ENCODE measurements at places on chromosomes 3 and 15.

GRCh38 chr15:74041777-74042435, 40.4 kb downstream of the GOLGA6A start:
- DNase-seq = no peak

GRCh38 chr15:80563372-80563997, 131.6 kb upstream of the ABHD17C start:
- no peak for DNase-seq

- peak; percentile 12 for DNase-seq
Measured at GRCh38 chr15:57259568-57260040, 116.7 kb upstream of the CGNL1 start.

DNA sequence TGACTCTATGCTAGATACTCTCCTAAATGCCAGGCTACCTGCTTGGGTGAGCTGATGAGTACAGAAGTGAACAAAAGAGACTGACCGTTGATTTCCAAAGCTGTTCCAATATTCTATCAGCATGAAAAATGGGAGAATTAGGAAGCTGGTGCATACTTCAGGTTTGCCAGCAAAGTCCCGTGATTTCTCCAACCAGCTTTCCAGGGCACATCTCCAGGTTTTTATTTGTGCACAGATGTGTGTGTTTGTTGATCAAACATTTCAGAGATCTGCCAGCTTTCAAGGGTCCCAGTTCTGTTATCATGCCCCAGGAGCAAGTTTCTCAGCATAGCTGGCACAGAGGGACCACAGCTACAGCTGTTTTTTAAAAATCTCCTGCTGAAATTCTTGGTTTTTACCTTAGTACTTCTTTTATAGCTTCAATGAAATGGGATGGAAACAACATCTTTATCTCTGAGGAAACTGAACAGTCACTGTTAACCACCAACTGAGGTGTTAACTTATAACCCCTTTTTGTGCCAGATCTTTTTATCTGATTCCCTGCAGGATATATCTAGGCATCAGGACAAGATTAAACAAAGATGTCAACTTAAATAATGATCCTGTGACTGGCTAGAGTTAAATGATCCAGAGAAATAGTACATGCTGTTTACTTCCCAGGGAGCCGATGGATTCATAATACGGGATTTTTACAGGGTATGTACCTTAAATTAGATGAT, 380.8 kb downstream of the GRM7 start:
- no peak for DNase-seq

GRCh38 chr3:127493924-127494646, 96.4 kb downstream of the TPRA1 start:
- DNase-seq = no peak

- no peak for DNase-seq
Measured at GRCh38 chr15:86919581-86919980, 839.9 kb downstream of the AGBL1 start.

DNA sequence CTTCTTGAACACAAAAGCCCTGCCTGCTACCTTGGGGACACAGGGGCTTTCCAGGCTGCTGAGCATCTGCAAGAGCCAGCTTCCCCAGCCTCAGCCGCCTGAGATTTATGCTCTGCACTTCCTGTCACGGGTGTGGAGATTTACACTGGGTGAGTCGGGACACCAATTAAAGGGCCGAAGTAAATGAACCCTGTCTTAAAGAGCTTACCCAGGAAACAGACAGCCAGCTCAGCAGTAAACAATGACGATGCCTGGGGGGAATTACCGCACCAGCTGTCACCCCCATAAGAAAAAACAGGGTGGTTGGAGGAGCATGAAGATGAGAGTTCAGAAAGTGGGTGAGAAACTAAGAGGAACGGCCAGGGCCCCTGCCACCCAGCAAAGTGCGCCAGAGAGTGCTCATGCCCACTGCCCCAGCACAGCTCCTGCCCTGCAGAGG, 37.5 kb upstream of the IQSEC1 start:
- no peak for DNase-seq

GRCh38 chr3:123159926-123160635, 41.7 kb upstream of the SEC22A start:
- DNase-seq = peak; percentile 39

- peak; percentile 12 for DNase-seq
Measured at GRCh38 chr3:114508208-114508607, 214.4 kb downstream of the TIGIT start.

GRCh38 chr15:70251246-70251990, 153.7 kb upstream of the TLE3 start:
- DNase-seq = no peak

GRCh38 chr15:90016721-90017120, 15.6 kb downstream of the ZNF710 start:
- no peak for DNase-seq

GRCh38 chr3:105584003-105584790, 217.5 kb downstream of the ALCAM start:
- no peak for DNase-seq

DNA sequence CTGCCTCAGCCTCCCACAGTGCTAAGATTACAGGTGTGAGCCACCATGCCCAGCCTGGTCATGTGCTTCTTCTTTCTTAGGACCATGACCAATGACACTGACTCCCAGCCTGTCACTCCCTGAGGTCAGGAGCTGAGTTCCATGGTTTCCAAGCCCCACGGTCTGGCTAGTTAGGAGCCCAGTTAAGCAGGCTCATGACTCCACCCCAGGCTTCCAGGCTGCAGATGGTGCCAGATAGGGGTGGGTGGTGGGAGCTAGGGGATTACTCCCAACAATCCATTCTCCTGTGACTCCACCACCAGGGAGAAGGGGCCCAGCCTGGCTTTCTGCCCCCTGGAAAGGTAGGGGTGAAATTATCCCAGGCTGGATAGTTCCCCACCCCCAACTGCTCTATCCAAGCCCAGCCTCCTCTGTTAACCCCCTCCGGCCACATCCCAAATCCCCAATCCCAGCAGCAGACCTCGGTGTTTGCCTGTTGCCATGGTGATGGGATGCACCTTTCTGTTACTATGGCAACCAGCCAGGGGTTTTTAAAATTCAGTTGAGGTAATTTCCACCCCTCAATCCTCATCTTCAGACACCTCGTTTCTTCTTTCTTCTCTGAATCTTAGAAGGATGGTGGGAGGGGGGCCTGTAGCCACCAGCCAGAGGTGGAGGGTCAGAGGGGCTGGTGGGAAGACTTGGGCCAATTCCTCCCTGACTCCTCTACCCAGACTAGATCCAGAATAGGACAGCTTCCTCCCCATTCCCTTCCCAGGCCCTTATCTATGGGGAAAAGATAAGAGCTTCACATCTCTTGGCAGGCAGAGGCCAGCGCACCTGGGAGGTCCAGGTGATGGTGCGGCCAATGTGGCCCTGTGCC, 22.5 kb upstream of the SEMA3F start:
- DNase-seq = no peak

DNA sequence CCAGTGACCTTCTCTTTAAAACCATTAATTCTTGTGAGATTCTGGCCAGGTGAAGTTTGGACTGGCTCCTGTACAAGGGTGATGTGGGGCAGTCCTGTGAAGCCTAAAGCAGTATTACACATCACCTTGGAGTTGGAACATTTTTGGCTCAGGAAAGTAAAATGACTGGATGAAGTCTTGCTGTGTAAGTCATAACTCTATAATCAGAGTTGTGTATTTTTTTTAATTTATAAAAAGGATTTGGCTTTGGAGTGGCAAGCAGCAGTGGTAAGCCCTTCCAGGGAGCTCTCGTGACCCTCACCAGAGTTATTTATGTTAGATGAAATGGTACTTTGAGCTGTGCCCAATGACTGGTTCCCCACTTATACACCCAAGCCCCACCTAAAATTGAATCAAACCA, 331.2 kb upstream of the DCBLD2 start:
- no peak for DNase-seq

DNA sequence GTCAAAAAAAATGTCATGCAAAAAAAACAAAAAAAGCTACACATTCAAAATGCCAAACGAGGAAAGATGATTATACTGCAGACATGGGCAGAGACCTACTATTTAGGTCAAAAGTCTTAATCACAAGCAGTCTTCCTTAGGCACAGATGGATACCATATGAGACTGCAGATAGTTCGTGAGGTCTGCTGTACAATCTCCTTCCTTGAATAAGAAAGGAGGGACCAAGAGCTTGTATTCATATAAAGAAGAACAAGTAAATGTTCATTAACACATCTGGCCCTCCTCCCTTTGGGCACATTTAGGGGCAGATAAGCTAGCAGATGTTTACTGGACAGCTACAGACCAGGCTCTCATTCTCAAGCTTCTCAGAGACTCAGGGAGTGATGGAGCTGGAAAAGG, 45.3 kb downstream of the ANXA2 start:
- DNase-seq = no peak

DNA sequence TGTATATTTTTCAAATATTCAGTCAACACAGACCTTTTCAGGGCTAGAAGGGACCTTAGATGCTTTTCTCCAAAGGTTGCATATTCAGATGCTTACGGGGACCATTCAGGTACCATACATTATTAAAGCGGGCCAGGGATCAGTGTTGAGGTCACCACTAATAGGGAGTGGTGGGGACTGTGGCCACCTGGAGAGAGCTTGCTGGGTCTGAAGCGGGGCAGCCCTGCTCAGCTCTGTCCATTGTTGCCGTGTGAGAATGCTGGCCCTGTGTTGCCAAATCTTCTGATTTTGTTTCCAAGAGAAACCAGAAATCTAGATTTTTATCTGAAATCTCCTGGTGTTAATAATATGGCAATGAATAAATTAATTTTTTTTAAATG, 23.7 kb downstream of the ABHD2 start:
- no peak for DNase-seq

DNA sequence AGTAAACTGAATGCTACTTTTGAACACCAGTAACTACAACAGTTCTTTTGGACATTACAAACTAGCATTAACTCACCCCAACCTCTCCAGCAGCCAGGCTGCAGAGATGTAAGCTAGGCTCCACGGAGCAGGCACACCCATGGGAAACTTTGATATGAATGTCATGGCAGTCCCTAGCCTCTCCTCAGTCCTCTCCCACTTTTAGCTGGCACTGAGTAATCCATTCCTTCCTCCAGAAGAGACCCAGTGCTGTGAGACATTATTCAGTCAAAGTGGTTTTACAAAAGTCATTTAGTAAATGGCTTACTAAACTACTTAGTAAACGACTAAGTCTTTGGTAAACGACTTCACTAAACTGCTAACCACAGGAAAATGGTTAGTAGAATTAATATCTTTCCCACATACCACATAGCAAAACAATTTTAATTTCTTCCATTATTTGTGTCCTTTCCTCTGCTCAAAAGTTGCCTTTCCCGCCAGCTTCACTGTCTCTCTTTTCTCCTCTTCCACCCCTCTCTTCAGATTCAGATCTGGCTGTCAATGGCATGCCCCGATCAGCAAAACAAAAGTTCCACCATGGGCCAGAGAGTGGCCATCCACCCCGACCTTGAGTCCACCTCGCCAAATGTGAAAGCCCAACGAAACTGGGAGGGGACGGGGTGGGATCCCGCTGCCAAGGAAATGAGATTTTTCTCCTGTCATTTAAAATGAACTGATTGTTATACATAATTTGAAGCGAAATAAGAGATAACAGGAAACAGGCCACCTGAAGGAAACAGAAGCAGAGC, 67.5 kb upstream of the TJP1 start:
- no peak for DNase-seq

DNA sequence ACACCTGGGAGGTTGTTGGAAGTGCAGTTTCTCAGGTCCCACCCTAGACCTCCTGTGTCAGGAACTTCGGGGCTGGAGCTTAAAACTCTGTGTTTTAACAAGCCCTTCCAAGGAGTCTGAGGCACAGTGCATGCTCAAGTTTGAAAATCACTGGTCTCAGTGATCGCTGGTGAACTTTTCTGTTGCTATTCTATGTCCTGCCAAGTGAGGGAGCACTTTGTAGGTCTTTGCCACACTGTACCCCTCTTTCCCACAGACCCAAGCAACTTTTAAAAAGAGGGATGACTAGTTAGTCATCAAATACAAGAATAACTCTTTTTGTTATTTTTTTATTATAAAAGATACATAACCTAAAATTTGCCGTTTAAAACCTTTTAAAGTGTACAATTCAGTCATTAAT, 133.7 kb downstream of the AGBL1 start:
- DNase-seq = no peak

- DNase-seq = no peak
Measured at GRCh38 chr3:96852849-96853248, 38.5 kb downstream of the EPHA6 start.

- peak; percentile 76 for DNase-seq
Measured at GRCh38 chr3:111810909-111811308, 48.2 kb upstream of the PHLDB2 start.

GRCh38 chr3:132210476-132211346, 106.5 kb upstream of the ACP3 start:
- DNase-seq = peak; percentile 6

DNA sequence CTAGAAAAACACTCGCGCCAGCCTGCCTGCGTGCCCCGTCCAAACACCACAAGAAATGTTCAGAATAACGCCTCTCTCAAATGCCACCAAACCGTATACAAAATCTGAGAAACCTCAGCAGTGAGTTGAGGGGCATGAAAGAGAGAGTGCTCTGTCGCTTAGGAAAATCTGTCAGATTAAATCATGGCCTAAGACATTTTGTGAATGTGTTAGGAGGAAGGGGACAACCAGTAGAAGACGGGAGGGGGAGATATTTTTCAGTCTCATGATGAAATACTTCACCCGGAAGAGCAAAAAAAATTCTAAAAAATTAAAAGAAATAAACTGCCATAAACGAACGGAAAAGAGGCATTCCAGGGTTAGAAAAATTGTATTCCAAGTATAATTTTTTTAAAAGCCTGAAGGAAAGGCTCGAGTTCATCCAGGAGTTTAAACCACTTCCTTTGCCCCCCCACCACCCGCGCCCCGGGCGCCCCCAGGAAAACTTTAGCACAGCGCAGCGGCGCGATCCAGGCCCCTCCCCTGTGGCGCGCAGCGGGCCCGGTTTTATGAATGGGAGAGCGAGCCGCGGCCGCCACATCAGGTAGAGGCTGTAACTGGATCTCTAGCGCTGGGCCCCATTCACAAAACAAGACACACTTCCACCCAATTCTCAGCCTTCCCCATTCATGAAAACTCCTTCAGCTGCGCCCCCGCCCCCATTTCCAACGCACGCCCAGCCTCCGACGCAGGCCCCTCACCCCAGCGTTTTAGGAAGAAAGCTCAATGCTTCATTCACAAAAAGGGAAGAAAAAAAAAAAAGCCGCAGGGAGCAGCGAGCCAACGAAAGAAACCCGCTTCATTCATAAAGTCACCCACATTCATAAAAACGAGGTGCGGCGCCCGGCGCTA, 1.4 kb downstream of the ETV5 start:
- DNase-seq = peak; percentile 78

GRCh38 chr3:124837065-124837464, 50.1 kb downstream of the ITGB5 start:
- DNase-seq = no peak

Measured in choroid plexus epithelial cell (primary cell).